ENCODE measurements at places on chromosomes 1 and 21.

GRCh38 chr1:36086529-36087232 lies 2.0 kb upstream of the ADPRS start:
- DNase-seq, result no peak

GRCh38 chr1:63682936-63683335 lies 89.7 kb downstream of the PGM1 start:
- no peak for DNase-seq

DNA sequence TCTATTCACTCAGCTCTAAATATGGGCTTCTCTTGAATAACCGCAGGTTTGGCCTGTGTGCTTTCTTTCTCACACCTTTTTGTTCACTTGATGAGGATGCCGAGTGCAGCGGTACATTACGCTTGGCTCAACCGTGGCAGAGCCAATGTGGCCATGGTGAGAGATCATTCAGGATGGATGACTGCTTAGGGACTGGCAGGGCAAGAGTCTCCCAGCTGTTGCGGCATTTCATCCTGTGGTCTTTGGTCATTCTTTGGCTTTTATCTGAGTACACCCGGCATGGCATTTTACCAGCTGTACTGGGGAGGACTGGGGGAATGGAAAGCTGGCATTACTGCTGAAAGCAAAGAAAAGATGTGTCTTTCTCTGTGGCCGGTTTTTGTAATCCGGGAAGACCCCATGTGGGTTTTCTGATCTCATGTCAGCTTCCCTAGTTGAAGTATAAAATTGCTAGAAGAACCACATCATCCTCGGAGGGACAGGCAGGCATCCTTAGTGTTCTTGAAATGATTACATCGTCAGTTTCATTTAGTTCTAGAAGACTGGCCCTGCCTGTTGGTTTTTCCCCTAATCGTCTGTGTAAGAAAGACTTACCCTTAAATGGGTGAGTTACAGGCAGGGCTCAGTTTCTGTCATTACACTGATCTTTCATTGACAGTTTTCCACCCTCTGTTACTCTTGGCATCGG lies 15.1 kb downstream of the PCP4 start:
- no peak for DNase-seq

DNA sequence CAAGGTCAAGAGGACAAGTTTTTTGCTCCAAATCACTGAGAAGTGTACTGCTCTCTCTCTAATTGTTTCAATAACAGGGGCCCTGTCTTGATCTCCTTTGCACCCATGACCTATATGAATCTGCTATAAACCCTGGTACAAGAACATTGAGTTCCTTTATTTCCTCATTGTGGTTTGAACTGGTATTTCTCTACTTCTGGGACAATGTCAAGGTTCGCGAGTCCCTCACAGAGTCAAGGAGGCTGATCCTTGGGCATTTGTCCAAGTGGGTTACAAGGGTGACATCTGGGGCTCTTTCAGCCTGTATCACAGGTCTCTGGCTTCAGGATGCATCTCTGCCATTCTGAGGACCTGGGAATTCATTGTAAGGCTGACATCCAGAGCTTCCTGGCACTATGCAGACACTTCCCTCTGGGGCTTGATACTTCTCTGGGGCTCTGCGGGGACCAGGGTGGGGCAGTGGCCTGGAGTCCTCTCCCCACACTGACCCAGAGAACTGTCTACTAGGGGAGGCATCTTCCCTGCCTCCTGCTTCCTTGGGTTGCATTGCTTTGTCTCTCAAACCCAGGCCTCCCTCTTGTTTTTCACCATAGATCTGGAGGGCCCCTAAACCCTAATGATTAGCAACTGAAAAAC lies 22.5 kb upstream of the ZNF648 start:
- DNase-seq, result no peak

- DNase-seq, result no peak
Measured at GRCh38 chr21:33265664-33266049, 510 bp upstream of the IL10RB start.

DNA sequence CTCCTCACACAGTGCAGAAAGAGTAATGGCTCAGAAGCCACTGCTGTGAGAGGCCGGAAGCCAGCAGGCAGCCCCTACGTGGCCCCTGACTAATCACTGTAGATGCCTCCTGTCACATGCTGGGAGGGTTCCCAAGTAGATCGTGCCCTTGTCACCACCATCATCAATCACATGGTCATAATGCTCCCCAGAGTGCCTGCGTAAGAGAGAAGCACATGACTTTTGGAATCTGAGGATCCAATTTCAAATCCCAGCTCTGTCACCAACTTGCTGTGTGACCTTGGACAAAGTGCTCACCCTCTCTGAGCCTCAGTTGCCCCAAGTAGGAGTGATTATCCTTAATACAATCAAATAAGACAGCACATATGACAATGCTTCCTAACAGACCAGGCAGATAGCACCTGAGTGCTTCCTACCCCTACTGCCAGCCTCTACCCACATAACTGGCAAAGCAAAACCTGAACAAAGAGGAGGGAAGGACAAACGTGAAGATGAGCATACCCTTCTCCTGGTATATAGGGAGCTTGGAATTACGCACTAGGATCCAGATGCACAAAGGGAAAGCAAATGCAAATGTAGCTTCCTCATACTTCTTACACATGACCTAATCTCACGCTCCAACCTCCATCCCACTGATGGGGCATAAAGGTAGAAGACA lies 65.7 kb downstream of the SDC3 start:
- DNase-seq, result no peak

- DNase-seq, result no peak
Measured at GRCh38 chr1:2466958-2467554, 9.0 kb upstream of the PLCH2 start.

GRCh38 chr21:16976193-16976592 lies 536.6 kb upstream of the CXADR start:
- DNase-seq, result no peak

DNA sequence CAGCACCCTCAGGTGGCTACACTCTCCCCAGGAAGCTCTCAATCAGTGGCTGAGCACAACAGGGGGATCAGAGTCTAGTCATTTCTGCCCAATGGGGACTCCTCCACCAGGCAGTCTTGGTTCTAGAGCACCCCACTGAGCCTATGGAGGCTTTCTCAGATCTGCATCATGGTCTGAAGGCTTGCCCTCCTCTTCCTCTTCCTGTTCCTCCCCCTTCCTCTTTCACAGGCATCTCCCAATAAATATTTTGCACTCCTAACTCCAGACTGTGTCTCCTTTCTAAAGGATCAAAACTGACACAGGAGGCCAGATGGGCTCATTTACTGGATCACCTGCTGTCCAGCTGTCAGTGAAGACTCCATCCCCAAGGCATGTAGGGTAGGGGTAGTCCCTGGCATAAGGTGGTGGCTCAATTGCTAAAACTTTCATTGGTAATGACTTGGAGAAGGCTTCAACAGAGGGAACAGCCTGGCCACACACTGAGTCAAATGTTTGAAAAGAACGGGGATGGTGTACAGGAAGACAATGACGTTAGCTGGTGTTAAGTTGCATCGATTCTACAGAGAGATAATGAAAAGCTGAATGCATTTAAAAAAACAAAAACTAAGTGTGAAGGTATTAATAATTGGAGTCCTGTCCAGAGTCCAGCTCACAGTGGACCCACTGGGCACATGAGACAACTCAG lies 84.2 kb upstream of the SLC2A1 start:
- no peak for DNase-seq

GRCh38 chr1:7727809-7728471 lies 43.2 kb upstream of the VAMP3 start:
- DNase-seq, result no peak

- DNase-seq, result no peak
Measured at GRCh38 chr1:94757931-94758330, 62.2 kb upstream of the SLC44A3 start.

- DNase-seq, result no peak
Measured at GRCh38 chr21:36733857-36734256, 34.9 kb downstream of the SIM2 start.

DNA sequence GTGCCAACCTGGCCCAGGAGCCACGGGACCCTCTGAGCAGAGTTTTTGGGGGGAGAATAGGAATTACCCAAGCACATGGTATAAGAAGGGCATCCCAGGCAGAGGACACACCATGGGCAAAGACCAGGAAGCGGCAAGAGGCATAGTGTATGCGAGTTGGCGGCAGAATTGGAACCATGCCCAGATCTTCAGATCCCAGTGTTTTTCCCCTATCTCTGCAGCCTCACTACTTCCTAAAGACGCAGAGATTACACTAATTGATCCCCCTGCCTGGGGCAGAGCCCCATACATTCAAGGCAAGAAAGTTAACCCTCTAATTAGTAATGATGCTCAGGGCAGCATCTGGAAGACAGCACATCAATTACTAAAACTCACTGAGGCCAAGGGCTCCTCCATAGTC lies 48.2 kb downstream of the SYT2 start:
- no peak for DNase-seq

DNA sequence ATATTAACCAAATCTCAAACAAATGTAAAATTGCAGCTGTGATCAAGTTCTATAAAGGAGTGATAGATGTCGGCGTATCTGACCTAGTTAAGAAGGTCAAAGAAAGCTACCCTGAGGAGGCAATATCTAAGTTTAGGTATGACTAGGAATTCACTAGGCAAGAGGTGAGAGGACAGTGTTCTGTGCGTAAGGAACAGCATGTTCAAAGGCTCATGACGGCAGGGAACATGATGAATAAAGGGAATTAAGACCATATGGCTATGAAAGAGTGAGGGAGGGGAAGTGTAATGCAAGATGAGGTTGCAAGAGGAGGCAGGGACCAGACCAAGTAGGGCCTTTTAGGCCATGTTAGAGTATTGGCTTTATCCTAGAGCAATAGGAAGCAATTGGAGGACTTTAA lies 8.6 kb downstream of the LIX1L start:
- DNase-seq, result no peak

DNA sequence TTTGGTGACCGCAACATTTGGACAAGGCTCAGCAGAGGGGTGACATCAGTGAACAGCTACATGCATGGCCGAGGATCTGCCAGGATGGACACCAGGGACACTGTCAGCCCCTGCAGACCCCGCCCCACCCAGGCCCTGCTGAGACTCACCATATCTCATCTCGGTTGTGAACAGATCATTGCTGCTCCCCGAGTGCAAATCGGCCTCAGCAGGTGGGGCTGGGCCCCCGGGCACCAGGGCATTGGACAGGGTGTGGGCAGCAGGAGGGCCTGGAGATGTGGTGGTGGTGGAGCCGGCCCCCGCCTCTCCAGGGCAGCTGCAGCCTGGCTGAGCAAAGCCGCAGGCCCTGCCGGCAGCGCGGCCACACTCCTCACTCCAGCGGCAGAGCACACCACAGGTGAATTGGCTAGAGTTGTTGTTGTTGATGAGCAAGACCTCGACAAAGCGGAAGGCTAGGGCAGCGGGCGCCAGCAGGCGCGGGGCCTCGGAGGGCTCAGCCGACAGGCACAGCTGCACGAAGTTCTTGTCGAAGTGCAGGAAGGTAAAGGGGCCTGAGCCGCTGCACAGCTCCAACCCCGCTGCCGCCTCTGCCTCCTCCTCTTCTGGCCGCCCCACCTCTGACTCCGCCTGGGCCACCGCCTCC lies 8.2 kb downstream of the ADGRB2 start:
- DNase-seq, result no peak
